8988T (cell line): ENCODE measurements at places on chromosomes 5 and 9.
A peak's percentile ranks its signal among the peaks of the same experiment; 100 is the strongest.

DNA sequence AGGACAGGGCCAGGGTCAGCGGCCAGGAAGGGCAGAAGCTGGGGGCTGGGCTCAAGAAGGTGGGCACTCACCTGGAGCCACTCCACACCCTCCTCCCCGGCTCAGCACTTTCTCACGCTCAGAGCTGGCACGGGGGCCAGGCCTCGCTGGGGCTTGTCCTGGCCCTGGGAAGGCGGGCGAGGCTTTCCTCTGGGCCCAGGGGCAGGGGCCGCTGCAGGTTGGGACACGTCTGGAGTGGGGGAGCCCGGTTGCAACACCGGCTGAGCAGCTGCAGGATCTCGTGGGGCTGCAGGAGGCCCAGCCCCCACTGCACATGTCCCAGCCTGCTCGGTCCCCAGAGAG lies 38.9 kb upstream of the EGFL7 start:
- no peak for DNase-seq

GRCh38 chr5:138212828-138213160 lies 329 bp downstream of the CDC23 start:
- no peak for DNase-seq

DNA sequence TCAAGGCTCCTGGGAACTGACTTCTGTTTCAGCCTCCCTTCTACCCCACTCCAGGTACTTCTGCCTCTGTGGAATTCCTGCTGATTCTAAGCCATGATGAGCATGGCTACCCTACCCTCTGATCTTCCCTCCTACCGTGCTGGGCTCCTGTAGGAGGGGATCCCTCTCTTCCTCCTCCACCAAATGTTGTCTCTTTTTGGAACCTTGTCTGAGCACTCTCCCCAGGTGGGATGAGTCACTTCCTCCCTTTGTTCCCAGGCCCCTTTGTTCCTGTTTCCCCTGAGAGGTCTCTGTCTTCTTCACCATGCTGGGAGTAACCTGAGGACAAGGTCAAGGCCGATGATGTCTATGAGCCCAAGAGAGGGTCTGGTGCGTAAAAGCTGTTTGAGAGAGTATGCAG lies 213.2 kb downstream of the GABBR2 start:
- DNase-seq = no peak

DNA sequence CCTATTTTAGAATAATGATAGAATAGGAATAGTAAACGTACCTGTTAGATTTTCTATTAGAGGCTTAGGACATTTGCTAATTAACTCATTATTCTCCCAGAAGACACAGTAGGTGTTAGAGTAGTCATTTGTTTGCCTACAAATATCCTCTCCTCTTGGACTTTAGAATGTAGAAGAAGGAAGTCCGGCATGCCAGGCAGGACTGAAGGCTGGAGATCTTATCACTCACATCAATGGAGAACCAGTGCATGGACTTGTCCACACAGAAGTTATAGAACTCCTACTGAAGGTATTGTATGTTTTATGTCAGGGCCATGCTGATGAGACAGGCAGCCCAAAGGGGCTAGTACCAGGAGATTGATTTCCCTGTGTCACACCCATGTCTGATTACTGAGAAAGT lies 43.3 kb downstream of the CD180 start:
- no peak for DNase-seq

DNA sequence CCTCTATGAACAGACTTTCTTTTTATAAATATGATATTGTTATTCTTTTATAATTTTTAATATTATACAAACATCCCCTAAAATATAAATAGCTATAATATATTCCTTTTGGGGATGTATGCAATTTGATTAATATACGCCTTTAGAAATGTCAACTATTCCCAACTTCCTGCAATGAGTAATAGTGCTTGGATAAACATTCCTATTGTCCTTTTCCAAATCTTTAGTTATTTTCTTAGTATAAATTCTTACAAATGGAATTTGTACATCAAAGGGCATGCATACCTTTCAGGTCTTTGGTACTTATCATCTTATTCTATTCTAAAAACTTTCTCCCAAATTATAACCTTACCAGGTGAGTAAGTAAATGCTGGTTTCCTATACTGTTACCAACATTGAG lies 6.2 kb downstream of the NLN start:
- DNase-seq = no peak

DNA sequence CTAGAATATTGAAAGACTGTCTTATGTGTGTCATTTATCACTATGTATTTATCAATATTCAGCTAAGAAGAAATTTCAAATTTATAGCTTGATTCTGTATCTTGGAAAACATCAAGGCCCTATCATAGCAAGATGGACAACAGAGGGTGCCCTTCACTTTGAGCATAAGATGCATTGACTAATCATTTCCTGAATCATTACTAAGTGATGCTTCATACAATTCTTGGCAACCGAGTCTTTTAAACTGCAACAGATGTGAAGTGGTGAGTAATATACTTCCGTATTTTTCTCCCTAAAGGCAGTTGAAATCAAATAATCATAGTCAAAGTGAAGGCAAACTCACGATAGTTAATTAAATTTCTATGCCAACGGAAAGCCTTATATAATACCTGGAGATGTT lies 318.6 kb upstream of the RGMB start:
- DNase-seq = peak; percentile 13
